ENCODE measurements at places on chromosomes 5 and 9. TPM values are rescaled to one million over a fixed set of nuclear protein-coding genes. Genes with fewer than 3 reads are reported as not detected.

COL15A1 gene
- polyA plus RNA-seq = 27.0 TPM

GRCh38 chr5:16160706-16161105, 18.9 kb downstream of the MARCHF11 start:
- peak; percentile 9 for DNase-seq

- DNase-seq = no peak
Observed at GRCh38 chr5:131944702-131945550, 537 bp downstream of the MEIKIN start.

DNA sequence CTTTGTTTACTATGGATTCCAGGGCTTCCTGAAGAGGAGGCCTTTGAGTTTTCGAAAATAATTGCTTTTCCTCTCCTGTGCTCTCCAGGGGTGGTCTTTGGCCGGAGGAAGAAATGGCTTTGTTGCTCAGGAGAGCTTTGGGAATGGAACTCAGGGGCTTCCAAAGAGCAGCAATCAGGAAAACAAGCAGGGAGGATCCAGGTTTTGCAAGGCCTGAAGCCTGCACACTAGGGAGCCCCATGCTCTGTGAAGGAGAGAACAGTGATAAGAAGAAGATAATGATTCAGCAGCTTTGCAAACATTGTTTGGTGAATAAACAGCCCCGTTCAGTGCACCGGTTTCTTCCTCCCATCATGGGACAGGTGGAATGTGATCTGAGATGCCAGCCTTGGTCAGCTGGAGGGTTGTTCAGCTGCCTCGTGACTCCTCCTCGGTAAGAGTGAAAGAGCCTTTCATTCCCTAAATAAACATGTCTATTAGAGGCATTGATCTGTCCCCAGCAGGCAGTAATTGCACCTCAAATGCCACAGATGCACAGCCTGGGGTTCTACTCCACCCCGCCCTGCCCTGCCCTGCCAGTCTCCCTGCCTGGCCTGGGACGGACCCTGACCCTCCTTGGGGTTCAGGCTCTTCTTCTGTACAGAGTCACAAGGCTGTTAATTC, 11.5 kb upstream of the ALDH1B1 start:
- no peak for DNase-seq

DNA sequence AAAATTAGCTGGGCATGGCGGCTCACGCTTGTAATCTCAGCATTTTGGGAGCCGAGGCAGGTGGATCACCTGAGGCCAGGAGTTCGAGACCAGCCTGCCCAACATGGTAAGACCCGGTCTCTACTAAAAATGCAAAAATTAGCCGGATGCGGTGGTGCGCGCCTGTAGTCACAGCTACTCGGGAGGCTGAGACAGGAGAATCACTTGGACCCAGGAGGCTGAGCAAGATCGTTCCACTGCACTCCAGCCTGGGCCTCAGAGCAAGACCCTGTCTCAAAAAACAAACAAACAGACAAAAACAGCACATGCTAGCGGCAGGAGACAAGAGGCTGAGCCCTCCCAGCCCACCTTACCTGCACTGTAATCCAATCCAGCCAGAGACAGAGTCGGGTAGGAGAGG, 1.1 kb upstream of the DOLPP1 start:
- DNase-seq = no peak

- no peak for DNase-seq
Observed at GRCh38 chr9:125493881-125494652, 212.9 kb downstream of the MAPKAP1 start.

GRCh38 chr5:134371834-134372340, 518 bp downstream of the UBE2B start:
- peak; percentile 62 for DNase-seq

DNA sequence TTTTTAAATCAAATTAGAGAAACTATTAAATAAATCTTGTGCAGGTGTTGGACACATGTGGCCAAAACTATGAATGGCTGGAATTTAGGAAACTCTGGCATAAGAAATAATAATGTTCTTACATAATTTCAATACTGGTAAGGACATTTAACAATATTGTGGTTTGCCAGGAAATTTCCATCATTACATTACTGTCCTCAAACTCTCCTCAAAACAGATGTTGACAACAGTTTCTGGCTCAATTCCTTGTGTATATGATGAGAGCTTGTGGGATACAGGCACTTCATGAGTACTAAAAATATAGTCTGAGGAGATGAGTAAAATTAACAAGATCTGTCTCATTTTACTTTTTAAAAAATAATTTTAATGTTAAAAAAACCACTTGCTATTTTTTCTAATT, 27.9 kb downstream of the MCTP1 start:
- DNase-seq = no peak

DNA sequence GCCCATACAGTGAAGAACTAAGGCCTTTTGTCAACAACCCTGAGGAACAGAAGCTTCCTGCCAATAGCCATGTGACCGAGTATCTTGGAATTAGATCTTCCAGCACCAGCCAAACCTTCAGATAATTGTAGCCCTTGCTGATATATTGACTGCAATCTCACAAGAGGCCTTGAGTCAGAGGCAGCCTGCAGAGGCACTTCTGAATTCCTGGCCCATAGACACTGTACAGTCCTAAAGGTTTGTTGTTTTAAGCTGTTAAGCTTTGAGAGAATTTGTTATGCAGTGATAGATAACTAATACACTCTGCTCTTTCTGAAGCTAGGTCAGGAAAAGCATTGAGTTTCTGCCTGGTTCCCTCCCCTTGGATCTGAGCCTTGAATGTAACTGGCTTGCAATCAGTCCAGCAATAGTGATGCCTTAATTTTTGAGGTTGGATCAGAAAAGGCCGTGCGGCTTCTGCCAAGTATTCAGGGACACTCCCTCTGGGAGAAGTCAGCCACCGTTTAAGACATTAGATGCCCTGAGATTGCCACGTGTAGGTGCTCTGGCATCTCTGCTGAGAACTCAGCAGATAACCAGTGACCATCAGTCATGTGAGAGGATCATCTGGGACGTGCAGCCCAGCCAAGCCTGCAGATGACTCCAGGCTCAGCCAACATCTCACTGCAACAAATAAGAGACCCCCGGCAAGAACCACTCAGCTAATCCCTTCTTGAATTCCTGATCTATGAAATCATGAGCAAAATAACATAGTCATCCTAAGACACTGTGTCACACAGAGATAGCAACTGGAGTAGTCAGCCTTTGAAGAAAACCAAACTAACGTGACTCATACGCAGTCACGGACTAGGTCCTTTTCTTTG, 126.8 kb upstream of the STC2 start:
- peak; percentile 20 for DNase-seq

- no peak for DNase-seq
Observed at GRCh38 chr5:180690562-180690961, 41.2 kb upstream of the FLT4 start.

Measured in heart right ventricle (tissue), 16 donors.